ENCODE measurements at places on chromosomes 4 and X.
A peak's percentile ranks its signal among the peaks of the same experiment; 100 is the strongest.

- DNase-seq, result no peak
Measured at GRCh38 chr4:34010751-34011519, 2233.4 kb downstream of the ARAP2 start.

- DNase-seq, result no peak
Measured at GRCh38 chrX:85993539-85994197, 53.7 kb downstream of the CHM start.

- DNase-seq, result no peak
Measured at GRCh38 chrX:45360571-45360970, 159.9 kb upstream of the DIPK2B start.

DNA sequence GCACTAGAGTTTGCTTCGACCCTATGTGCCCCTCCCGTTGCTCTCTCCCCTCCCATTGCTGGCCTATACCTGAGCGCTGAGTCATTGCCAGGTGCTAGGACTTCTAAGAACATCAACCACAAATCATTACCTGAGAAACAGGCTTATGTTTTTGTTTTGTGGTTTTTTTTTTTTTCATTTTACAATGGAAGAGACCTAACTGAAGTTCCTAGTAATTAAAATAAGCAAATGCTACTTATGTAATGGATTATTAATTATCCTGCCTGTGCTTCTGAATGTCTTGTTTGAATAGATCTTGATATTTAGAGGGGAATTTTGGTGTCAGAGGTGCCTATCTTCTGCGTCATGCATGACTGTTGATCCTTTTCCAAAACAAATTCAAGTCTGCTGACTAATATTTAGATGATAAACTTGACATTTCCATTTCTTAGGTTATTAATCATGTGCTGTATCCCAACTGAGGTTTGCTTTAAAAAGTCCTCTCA, 275.4 kb upstream of the CPEB2 start:
- no peak for DNase-seq

- DNase-seq, result no peak
Measured at GRCh38 chr4:173469622-173470021, 60.4 kb downstream of the HAND2 start.

GRCh38 chr4:99876946-99877345, 17.3 kb downstream of the LAMTOR3 start:
- no peak for DNase-seq

- DNase-seq, result no peak
Measured at GRCh38 chr4:1467581-1468458, 61.6 kb upstream of the NKX1-1 start.

DNA sequence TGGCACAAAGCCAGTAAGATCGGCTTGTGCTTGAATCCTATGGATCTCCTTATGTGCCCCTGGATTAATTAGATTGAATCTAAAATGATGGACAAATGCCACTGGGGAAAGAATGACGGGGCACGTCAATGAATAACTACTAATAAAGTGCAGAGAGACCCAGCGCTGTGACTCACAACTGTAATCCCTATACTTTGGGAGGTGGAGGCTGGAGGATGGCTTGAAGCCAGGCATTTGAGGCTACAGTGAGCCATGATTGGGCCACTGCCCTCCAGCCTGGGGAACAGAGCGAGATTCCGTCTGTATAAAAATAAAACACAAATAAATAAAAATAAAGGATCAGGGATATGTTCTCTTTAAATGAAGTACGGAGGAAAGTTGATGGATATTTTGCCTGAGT, 179.4 kb downstream of the DCHS2 start:
- no peak for DNase-seq

- no peak for DNase-seq
Measured at GRCh38 chrX:130826249-130826648, 76.8 kb downstream of the ENOX2 start.

GRCh38 chrX:45778616-45779015, 577.9 kb upstream of the DIPK2B start:
- DNase-seq, result no peak

- DNase-seq, result no peak
Measured at GRCh38 chrX:149490100-149490499, 15.0 kb downstream of the IDS start.

DNA sequence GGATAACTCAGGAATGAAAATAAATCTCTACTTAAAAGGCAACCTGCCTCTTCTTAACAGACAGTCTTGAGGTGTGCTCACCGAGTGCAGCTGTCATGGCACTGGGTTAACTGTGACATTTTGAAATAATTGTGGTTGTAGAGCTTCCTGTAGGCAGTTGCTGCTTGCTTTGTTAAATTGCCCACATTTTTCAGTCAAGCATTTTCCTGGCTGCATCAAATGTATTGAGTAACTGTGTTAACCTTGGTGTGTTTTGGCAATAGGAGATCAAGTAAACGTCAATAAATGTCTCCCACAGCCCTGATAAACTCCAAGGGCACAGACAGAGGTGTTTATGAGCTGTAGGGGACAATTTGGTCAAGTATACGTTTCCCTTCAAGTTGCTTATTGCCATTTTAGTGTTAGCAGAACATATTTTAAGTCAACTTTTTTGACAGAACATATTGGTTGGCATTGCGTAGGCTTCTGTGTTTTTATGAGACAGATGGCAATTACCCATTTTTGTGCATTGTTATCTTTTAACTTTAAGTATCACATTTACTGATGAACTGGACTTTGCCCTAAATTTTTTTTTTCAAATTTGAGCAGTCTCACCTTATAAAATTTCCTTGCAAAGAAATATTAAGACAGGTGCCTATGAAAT, 527.4 kb downstream of the C4orf33 start:
- no peak for DNase-seq

GRCh38 chr4:45475548-45475947, 648.3 kb downstream of the GABRG1 start:
- no peak for DNase-seq

- DNase-seq, result no peak
Measured at GRCh38 chrX:151726751-151727150, 7.8 kb upstream of the CNGA2 start.

DNA sequence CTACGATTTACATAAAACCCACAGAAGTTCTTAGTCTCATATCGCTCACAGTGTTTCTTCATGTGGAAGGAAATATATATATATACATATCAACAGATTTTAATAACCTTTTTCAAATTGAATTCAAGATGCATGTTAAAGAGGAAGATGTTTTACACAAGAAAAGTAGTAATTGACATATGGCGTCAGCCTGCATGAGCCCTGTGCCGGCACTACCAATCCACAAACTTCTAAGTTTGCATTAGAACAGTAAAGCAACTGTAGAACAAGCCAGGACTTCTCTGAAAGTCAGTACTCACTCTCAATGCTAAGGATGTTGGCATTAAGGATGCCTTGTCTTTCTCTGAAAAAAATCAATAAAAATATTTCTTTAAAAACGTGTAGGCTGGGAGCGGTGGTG, 441.3 kb upstream of the SMIM31 start:
- no peak for DNase-seq

- no peak for DNase-seq
Measured at GRCh38 chr4:155495572-155496293, 119.0 kb upstream of the MAP9 start.

DNA sequence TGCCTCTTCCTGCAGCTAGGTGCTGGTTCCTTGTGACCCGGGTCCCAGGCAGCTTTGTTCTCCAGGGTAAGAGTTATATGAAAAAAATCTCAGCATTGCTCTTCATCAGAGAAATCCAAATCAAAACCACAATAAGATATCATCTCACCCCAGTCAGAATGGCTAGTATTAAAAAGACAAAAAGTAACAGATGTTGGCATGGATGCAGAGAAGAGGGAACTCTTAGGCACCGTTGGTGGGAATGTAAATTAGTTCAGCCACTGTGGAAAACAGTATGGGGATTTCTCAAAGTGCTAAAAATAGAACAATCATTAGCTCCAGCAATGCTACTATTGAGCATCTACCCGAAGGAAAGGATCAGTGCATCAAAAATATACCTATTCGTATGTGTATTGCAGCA, 61.5 kb downstream of the SORCS2 start:
- no peak for DNase-seq

GRCh38 chr4:4721636-4722035, 137.8 kb upstream of the MSX1 start:
- no peak for DNase-seq

GRCh38 chr4:86048426-86048825, 311.4 kb downstream of the MAPK10 start:
- no peak for DNase-seq

DNA sequence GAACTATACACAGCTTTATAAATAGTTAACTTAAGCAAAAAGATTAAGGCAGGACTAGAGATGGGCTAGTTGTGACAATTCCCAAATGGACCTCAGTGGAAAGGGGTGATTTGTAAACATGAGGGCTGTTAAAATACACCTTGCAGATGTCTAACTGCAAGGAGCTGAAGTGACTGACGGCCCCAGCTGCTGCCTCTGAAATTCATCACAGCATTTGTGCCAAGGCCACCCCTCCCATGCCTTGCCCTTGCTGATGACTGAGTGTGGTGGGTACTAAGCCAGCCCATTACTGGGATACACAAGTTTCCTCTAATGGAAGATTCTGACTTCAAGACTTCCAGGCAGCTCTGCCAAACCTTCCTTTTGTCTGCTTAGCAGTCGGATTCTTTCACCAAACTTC, 23.7 kb upstream of the EGFL6 start:
- DNase-seq, result no peak

GRCh38 chr4:88143504-88143903, 14.9 kb downstream of the ABCG2 start:
- no peak for DNase-seq

- DNase-seq, result no peak
Measured at GRCh38 chrX:281166-281999, at the start of gene PLCXD1. PLCXD1 (plus strand) TSS chrX:281381; CDS start chrX:284188, 2,807 bp downstream.

DNA sequence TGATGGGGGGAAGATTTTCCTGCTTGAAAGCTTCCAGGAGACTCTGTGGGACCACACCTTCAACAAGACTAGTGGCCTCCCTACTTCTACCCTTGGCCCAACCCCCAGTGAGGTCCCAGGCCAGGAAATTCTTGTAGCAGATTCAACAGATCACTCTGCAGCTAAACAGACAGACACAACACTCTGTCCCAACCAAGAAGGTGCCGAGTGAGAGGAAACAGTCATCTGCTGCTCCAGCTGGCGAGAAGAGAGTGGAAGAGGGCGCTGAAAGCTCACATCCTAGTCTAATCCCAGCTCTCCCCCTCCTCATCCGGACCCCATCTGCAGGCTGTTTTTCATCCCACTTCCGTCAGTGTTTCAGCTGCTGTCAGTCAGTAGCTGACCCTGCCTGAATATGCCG, 63.4 kb downstream of the CHRDL1 start:
- no peak for DNase-seq

GRCh38 chrX:115177932-115178331, 11.3 kb upstream of the RBMXL3 start:
- DNase-seq, result no peak

- DNase-seq, result no peak
Measured at GRCh38 chr4:127204322-127204721, 428.4 kb upstream of the INTU start.

GRCh38 chrX:111445485-111445884, 33.5 kb upstream of the DCX start:
- DNase-seq, result peak; percentile 25

DNA sequence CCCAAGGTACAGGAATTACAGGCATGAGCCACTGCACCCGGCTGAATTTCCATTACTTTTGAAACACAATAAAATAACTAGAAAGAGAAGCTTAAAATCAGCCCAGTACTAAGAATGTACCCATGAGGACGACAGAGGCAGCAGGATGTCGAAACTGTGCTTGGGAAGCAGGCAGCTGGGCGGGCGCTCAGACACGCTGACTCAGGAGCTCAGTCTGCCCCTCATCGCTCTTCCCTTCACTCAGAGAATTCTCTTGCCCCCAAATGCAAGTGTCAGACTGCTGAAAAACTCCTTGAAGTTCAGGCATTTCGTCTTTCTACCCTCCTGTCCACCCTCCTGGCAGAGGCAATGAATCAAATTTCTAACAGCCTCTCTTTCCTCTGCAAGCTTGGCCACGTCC, 41.0 kb upstream of the CDKN2AIP start:
- DNase-seq, result no peak

- DNase-seq, result no peak
Measured at GRCh38 chr4:127055357-127055756, 577.4 kb upstream of the INTU start.

DNA sequence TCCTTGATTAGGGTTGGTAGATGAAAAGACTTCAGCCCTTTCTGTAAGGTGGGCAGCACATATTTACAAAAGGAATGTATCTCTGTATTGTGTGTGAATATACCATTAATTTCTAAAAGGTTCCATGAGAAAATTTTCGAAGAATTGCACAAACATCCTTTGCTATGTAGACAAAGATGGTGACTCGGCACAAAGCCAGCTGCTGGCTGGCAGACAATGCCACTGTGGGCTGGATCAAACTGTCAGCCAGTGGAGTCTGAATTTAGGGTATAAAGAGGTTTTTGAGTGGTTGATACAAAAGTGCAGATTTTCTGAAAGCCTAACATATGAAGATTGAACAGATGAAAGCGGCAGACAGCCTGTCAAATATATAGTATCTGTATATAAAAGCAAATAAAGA, 5.6 kb upstream of the TXK start:
- DNase-seq, result peak; percentile 37

- no peak for DNase-seq
Measured at GRCh38 chr4:74418063-74418670, 26.8 kb upstream of the AREG start.

DNA sequence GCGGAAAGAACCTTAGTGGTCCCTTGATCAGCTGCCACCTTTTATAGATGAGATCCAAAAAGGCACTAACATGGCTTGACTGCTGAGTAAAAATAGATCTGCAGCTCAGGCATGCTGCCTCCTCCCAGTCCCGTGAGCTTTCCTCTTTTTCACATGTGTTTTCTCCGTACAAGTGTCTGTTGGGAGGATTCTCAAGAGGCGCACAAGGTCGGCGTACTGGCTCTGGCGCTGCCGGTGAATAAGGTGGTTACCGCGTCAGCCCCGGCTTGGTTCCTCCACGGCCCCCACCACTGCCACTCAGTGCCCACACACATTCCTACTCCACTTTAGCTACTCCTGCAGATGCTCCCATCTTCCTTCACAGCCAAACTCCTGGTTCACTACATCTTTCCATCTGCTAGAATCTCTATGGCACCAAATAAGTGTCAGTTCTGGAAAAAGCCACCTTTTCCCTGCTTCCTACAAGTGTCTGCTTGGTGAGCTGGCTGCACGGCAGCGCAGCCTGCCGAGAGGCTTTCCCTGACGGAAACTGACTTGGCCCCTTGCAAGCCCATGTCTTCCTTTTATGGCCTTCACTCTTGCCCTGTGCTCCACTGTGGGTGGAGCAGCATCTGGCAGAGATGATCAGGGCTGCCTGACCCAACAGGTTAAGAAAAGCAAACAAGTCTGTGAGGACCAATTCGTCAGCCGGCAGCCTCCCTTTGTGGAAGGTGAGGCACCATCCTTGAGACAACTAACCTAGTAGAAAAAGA, 99.8 kb downstream of the KLHL8 start:
- DNase-seq, result no peak

GRCh38 chrX:152878976-152879755, 18.7 kb upstream of the ZNF185 start:
- DNase-seq, result no peak

- no peak for DNase-seq
Measured at GRCh38 chrX:24761306-24761705, 67.6 kb downstream of the POLA1 start.

- DNase-seq, result no peak
Measured at GRCh38 chr4:178309890-178310289, 867.7 kb upstream of the AGA start.

GRCh38 chr4:151940291-151940690, 179.5 kb upstream of the GATB start:
- DNase-seq, result no peak

- DNase-seq, result no peak
Measured at GRCh38 chrX:109710181-109710580, 22.9 kb downstream of the ACSL4 start.

- no peak for DNase-seq
Measured at GRCh38 chr4:100306018-100306417, 115.8 kb upstream of the DDIT4L start.

- DNase-seq, result no peak
Measured at GRCh38 chr4:79209081-79209480, 116.8 kb downstream of the NAA11 start.
